ENCODE measurements at places on chromosomes 5 and 9.

DNA sequence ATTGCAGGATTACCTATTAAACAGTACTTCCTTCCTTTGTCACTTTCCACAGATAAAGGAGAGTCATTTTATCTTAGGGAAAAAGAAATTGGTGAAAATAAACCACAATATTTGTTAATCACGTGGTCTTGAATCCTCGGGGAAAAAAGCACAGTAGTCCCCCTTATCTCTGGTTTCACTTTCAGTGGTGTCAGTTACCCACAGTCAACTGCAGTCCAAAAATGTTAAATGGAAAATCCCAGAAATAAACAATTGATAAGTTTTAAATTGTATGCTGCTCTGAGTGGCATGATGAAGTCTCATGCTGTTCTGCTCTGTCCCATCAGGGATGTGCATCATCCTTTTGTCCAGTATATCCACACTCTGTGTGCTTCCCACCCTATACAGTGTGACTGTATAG, 405.2 kb upstream of the MPDZ start:
- DNase-seq = no peak

GRCh38 chr5:75337366-75338021, 474 bp downstream of the HMGCR start:
- DNase-seq = no peak

DNA sequence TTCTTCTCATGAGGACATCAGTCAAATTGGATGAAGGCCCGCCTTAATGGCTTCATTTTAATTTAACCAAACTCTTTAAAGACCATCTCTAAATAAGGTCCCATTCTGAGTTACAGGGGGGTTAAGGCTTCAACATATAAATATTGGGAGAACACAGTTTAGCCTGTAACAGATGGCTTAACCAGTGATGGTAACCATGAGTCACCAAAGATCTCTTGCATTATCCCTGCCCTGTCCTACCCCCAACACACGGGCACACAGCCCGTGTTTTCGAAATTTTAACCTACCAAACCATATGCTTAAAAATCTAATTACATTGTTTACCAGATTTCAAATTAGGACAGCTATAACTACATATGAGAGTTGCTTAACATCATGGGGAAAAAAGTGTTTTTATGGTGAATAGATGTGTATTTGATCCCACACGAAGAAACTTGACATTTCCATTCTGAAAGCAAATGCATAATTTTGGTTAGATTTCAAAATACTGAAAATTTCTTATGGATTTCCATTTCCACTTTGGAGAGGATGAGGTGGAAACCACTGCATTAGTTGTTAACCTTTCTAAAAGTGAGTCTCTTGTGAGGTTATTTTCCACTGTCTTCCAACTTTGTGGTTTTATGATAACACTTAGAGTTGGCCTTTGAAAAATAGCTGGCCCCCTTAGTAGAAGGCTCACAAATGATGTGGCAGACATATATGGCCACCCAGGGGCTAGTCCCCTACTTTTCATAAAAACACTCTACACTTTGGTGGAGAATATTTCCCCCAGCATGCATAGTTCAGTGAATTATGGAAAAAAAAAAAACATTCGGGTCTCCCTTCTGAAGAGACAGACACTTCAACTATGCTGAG, 849.3 kb downstream of the TLE1 start:
- DNase-seq = no peak

DNA sequence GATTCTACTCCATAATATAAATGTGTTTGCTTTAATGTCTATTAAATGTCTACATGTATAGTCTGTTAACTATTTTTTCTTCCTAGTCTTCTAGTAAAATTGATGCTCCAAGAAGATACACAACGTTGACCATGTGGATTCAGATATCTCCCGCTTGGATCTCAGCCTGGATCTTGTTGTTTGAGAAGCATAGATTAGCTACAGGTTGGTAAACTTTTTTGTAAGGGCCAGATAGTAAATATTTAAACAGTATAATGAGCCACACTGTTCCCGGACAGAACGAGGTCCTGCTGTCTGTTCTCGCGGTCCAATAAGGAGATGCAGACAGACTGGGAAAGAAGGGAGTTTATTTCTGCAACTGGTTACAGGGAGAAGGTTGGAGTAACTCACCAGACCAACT, 86.2 kb upstream of the IL12B start:
- DNase-seq = no peak

DNA sequence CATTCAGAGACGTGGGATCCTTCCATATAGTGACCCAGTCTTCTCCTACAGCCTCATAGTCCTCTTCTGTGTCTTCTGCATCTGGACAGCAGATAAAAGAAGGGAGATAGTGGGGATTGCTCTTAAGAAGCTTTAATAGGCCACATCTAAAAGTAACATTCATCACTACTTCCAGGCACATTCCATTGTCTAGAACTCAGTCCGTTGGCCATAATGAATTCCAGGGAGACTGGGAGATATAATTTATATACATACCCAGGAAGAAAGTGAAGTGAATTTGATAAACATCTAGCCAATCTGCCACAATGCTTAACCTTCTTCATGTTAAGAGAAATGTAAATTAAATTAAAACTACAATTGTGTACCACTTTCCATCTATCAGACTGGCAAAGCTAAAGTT, 22.5 kb upstream of the GLIPR2 start:
- no peak for DNase-seq

GRCh38 chr5:135079760-135080159, 45.7 kb upstream of the PITX1 start:
- no peak for DNase-seq

DNA sequence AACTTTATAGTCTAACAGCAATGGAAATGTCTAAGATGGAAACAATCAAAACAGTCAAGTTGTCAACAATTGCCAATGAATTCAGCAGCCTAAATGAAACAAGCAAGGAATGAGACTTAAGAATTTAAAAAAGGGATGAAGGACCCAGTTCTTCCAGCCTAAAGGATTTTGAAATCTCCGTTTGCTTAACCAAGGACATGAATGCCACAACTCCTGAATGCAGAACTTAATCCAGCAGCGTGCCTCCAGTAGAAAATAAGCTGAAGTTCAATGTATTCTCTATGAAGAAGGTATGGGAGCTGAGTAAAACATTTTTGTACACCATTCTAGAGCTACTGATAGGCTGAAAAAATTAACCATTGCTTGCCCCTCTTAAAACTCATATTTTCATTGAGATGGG, 411.3 kb downstream of the ARHGEF28 start:
- no peak for DNase-seq

- no peak for DNase-seq
Measured at GRCh38 chr5:32990593-32991420, 279.7 kb downstream of the NPR3 start.

DNA sequence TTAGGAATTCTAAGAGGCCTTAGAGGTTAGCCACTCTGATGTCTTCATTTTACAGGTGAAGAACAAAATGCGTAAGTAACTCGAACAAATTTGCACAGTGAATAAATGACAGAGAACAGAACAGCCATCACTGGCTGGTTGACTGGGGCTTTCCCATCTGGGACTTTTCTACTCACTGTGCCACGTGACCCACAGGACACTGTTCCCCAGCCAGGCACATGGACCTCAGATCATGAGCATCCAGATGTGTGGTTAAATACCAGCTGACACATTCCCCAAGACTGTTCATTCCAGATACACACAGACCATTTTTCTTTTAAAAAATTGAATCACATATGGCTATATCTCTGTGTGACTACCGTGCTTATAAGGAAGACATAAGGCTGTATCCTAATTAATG, 25.8 kb upstream of the MED10 start:
- DNase-seq = no peak

- DNase-seq = peak; percentile 61
Measured at GRCh38 chr9:14692470-14693250, 572 bp downstream of the ZDHHC21 start.

DNA sequence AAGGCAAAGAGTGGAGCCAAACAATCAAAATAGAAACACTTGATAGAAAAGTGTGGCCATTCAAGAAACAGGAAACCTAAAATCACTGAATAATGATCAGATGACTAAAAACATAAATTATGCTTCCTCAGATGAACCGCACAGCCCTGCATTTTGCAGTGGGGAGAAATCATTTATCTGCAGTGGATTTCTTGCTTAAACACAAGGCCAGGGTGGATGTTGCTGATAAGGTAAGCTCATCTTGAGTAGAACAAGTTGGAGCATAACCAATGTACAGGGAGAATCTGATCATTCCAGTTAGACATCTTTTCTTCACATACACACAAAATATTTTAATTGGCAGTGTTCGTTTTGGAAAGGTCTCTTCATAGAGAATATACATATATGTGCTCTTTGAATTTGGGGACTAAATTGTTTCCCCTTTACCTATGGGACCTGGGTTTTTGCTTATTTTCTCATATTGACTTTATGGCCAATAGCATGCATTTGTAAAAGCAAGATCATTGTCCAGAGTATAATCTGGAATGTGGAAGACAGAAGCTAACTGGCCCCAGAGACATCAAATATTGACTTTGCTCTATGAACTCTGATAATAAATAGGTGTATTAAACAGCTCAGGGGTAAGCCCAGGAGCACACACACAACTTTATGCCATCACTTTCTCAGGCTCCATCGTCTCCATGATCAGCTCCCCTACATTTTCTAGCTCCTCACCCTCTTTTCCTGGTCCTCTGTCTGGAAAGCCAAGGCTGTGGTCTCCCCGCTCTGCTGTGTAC, 9.1 kb downstream of the ANKDD1B start:
- DNase-seq = no peak

GRCh38 chr9:72524820-72525540, 3.6 kb downstream of the TMC1 start:
- DNase-seq = no peak
